ENCODE measurements at places on chromosomes 4 and X.

GRCh38 chrX:80550722-80551121 lies 130.5 kb downstream of the TENT5D start:
- no peak overlapping the region for H3K27ac ChIP-seq
- H3K36me3 ChIP-seq, result no peaks in the 10 kb centered on the region
- DNase-seq, result no peak
- H3K4me1 ChIP-seq, result no peaks in the 10 kb centered on the region
- no peaks in the 10 kb centered on the region for H3K27me3 ChIP-seq

DNA sequence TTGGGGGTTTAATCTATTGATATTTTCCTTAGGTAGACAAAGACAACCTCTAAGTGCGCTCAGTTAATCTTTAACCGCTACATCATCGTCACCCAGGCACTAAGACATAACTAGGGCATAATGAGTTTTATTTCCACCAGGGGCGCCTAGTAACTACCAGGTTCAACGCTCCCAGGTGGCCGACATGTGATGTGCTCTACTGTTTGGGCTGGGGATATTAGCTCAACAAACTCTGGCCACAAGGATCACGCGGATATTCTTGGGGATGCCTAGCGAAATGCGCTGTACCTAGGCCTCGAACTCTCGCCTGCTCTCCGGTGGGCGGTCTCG lies 915 bp upstream of the RAB33B start:
- H3K27me3 ChIP-seq, result no peaks in the 10 kb centered on the region
- DNase-seq, result peak; percentile 80
- H3K4me3 ChIP-seq, result peak overlapping the region; percentile 95

GRCh38 chr4:134085496-134085895 lies 116.1 kb downstream of the PABPC4L start:
- H3K4me1 ChIP-seq, result no peaks in the 10 kb centered on the region
- H3K36me3 ChIP-seq, result no peaks in the 10 kb centered on the region
- H3K4me3 ChIP-seq, result no peak overlapping the region
- H3K27ac ChIP-seq, result no peak overlapping the region
- no peak for DNase-seq

GRCh38 chrX:15194146-15194545 lies 75.7 kb downstream of the ASB9 start:
- no peaks in the 10 kb centered on the region for H3K27me3 ChIP-seq
- no peak for DNase-seq
- H3K36me3 ChIP-seq, result no peaks in the 10 kb centered on the region

GRCh38 chrX:6134255-6134654 lies 94.4 kb downstream of the NLGN4X start:
- H3K36me3 ChIP-seq, result no peaks in the 10 kb centered on the region
- no peaks in the 10 kb centered on the region for H3K4me1 ChIP-seq
- no peak for DNase-seq

DNA sequence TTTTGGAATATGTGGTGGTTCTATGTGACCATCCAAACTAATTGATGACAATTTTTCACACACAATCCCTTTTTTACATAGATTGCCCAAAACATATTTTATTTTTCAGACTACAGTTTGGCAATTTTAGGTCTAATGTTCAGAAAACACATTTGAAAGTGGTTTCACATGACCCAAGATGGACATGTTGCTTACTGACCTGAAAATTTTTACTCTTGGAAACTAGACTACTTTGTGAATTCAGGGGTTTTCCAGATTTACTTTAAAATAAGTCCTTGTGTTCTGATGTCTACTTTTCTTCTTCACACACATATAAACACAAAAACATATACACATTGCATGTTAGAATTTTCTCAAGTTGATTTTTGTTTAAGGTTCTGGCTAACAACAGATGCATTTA lies 79.5 kb downstream of the HMGB2 start:
- H3K36me3 ChIP-seq, result peaks cover 4% of the 10 kb centered on the region
- no peak for DNase-seq
- H3K4me3 ChIP-seq, result no peak overlapping the region

- peaks cover 6% of the 10 kb centered on the region for H3K27me3 ChIP-seq
- no peak overlapping the region for H3K27ac ChIP-seq
- H3K4me1 ChIP-seq, result no peaks in the 10 kb centered on the region
- no peak for DNase-seq
These were observed 13.5 kb upstream of the SPP1 start for GRCh38 chr4:87961993-87962392.

- peaks cover 2% of the 10 kb centered on the region for H3K4me1 ChIP-seq
- no peak overlapping the region for H3K27ac ChIP-seq
- DNase-seq, result no peak
- peaks cover 6% of the 10 kb centered on the region for H3K27me3 ChIP-seq
- no peak overlapping the region for H3K4me3 ChIP-seq
These were observed 73.6 kb upstream of the MAOA start for GRCh38 chrX:43582540-43582913.

- no peaks in the 10 kb centered on the region for H3K36me3 ChIP-seq
- H3K27ac ChIP-seq, result no peak overlapping the region
- no peak overlapping the region for H3K4me3 ChIP-seq
These were observed 388.7 kb downstream of the FAT4 start for GRCh38 chr4:125703443-125703842.

DNA sequence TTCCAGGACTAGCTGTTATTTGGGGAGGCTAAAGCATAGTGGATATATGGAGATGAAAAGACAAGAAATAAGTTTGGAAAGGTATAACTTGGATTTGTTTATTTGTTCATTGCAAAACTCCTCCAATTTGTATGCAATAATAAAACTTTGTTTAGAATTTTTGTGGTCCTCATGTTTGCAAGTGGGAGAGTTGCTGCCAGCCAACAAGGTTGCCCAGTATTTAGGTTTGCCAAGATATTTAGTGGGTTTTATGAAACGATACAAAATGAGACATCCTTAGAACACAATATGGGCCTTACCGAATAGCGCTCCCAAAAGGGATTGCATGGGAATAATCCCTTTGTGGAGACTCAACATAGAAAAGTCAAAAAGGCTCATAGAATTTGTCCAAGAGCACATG lies 162.1 kb downstream of the INPP4B start:
- no peak overlapping the region for H3K27ac ChIP-seq
- H3K36me3 ChIP-seq, result peaks cover 16% of the 10 kb centered on the region

- peaks cover 15% of the 10 kb centered on the region for H3K27me3 ChIP-seq
- no peaks in the 10 kb centered on the region for H3K4me1 ChIP-seq
- H3K4me3 ChIP-seq, result no peak overlapping the region
- no peak for DNase-seq
- no peaks in the 10 kb centered on the region for H3K36me3 ChIP-seq
- H3K27ac ChIP-seq, result no peak overlapping the region
These were observed 27.2 kb downstream of the PALLD start for GRCh38 chr4:168524006-168524405.

DNA sequence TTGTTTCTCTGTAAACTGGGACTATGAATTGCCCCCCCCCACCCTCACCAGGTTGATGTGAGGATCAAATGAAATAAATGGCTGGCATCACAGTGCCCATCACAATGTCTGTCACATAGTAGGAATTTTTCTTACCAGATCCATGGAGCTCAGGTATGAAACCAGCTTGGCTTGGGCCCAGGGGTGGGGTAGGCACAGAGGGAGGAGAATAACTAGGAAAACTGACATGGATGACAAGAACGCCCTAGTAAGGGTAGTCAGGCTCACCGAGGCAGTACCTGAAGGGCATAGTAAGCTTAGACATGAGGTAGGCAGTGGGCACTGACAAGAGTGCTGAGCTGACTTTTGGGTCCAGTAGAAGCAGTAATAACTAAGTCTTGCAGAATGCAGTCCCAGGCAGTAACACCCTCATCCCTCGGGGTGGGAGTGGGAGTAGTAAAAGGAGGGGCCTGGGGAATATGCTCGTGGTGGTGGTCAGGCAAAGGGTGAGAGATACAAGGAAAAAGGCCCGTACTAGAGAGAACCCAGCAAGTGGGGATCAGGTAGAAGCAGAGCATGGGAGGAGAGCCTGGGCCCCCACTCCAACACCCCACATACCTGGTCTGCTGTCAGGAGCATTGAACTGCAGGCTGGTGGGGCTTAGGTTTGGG lies 155.9 kb upstream of the PJA1 start:
- H3K27me3 ChIP-seq, result no peaks in the 10 kb centered on the region
- H3K4me1 ChIP-seq, result no peaks in the 10 kb centered on the region
- no peak overlapping the region for H3K27ac ChIP-seq
- no peak overlapping the region for H3K4me3 ChIP-seq

GRCh38 chr4:22877486-22878052 lies 184.8 kb downstream of the GBA3 start:
- no peak overlapping the region for H3K4me3 ChIP-seq
- DNase-seq, result no peak
- no peaks in the 10 kb centered on the region for H3K36me3 ChIP-seq

DNA sequence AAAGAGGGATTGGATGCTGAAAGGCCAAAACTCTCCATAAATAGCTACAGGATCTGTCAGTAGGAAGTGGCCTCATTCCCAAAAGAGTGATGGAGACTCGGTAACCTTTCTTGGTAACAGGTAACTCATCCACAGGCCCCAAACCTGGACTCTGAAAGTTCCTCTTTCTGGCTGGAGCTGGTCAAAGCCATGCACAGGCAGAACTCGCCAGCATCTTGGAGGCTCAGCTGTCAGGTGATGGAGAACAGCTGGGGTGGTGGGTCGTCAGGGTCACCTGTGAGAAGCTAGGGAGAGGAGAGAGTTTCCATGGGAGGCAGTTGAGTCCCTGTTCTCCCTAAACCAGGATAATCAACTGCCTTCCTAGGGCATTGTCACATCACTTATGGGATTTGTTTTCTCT lies 354.3 kb upstream of the GATB start:
- peaks cover 2% of the 10 kb centered on the region for H3K36me3 ChIP-seq
- no peaks in the 10 kb centered on the region for H3K27me3 ChIP-seq
- H3K27ac ChIP-seq, result no peak overlapping the region
- H3K4me1 ChIP-seq, result peaks cover 46% of the 10 kb centered on the region
- DNase-seq, result no peak

- H3K27ac ChIP-seq, result no peak overlapping the region
- H3K36me3 ChIP-seq, result no peaks in the 10 kb centered on the region
- peaks cover 23% of the 10 kb centered on the region for H3K27me3 ChIP-seq
- DNase-seq, result no peak
These were observed 191.4 kb downstream of the MGST2 start for GRCh38 chr4:139857021-139857420.

GRCh38 chr4:72136429-72136828 lies 104.6 kb downstream of the NPFFR2 start:
- no peaks in the 10 kb centered on the region for H3K4me1 ChIP-seq
- no peaks in the 10 kb centered on the region for H3K36me3 ChIP-seq
- DNase-seq, result no peak
- H3K27ac ChIP-seq, result no peak overlapping the region
- H3K4me3 ChIP-seq, result no peak overlapping the region

DNA sequence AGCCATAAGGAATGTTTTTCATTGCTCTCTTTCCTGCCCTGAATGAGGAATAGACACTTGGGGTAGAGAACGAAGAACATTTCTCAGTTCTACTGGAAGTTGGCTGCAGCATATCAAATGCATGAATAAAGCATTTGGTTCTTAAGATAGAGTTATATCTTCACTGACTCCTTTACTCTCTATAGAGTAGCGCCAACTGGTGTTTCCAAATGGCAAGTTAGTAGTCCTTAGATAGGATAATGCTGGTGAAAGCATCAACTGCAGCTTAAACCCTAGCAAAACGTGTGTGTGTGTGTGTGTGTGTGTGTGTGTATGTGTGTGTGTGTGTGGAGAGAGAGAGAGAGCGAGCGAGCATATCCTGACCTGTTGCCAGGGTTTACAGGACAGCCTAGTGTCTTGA lies 62.2 kb upstream of the FRMPD4 start:
- DNase-seq, result no peak
- no peak overlapping the region for H3K4me3 ChIP-seq
- H3K27ac ChIP-seq, result no peak overlapping the region
- H3K4me1 ChIP-seq, result no peaks in the 10 kb centered on the region
- no peaks in the 10 kb centered on the region for H3K36me3 ChIP-seq

DNA sequence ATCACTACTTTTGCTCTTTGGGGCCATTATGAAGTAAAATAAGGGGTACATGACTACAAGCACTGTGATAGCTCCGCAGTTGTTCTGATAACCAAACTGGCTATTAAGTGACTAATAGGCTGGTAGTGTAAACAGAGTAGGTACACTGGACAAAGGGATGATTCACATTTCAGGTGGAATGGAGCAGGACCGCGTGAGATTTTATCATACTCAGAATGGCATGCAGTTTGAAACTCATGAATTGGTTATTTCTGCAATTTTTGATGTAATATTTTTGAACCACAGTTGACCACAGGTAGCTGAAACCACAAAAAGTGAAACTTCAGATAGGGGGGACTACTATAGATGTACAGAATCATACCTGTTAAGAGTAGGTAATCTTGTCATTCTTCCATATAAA lies 55.8 kb downstream of the PAK3 start:
- no peaks in the 10 kb centered on the region for H3K4me1 ChIP-seq
- DNase-seq, result no peak
- H3K27ac ChIP-seq, result no peak overlapping the region
- no peak overlapping the region for H3K4me3 ChIP-seq

- no peaks in the 10 kb centered on the region for H3K4me1 ChIP-seq
- no peak overlapping the region for H3K4me3 ChIP-seq
- no peaks in the 10 kb centered on the region for H3K27me3 ChIP-seq
- DNase-seq, result no peak
- H3K27ac ChIP-seq, result no peak overlapping the region
- H3K36me3 ChIP-seq, result no peaks in the 10 kb centered on the region
These were observed 120.4 kb downstream of the ARSF start for GRCh38 chrX:3161681-3162080.

- peaks cover 36% of the 10 kb centered on the region for H3K36me3 ChIP-seq
- DNase-seq, result peak; percentile 12
- H3K4me1 ChIP-seq, result peaks cover 14% of the 10 kb centered on the region
- H3K27me3 ChIP-seq, result no peaks in the 10 kb centered on the region
- no peak overlapping the region for H3K4me3 ChIP-seq
These were observed 32.4 kb downstream of the PRMT9 start for GRCh38 chr4:147651563-147651962.

Measured in activated CD4-positive, alpha-beta memory T cell treated with anti-CD3 and anti-CD28 coated beads for 36 hours (primary cell).